Activated CD8-positive, alpha-beta T cell treated with anti-CD3 and anti-CD28 coated beads, Interleukin-2, amount 10 ng/mL, durations not matched to agents 7 days and 5 days (primary cell): ENCODE measurements at places on chromosomes 3 and 15. TPM values are rescaled to one million over a fixed set of nuclear protein-coding genes. Genes with fewer than 3 reads are reported as not detected.

Gene CCR8
- 0.94 TPM for total RNA-seq

Gene PLSCR1
- total RNA-seq, result 164 TPM

Gene GMPS
- total RNA-seq, result 109 TPM

Gene SEMA3G
- 0.21 TPM for total RNA-seq

Gene SAMD7
- total RNA-seq, result not detected

Gene BAHD1
- total RNA-seq, result 26.3 TPM

Gene TNK2
- 110 TPM for total RNA-seq

Gene HTR3E
- not detected for total RNA-seq

Gene SYNPR
- total RNA-seq, result not detected

Gene TFRC
- 282 TPM for total RNA-seq

Gene IL5RA
- not detected for total RNA-seq

- no peak for DNase-seq
Measured at GRCh38 chr3:113741086-113741485, 5.0 kb downstream of the NAA50 start.

- no peak for DNase-seq
Measured at GRCh38 chr3:148101061-148101460, 596.6 kb upstream of the AGTR1 start.

DNA sequence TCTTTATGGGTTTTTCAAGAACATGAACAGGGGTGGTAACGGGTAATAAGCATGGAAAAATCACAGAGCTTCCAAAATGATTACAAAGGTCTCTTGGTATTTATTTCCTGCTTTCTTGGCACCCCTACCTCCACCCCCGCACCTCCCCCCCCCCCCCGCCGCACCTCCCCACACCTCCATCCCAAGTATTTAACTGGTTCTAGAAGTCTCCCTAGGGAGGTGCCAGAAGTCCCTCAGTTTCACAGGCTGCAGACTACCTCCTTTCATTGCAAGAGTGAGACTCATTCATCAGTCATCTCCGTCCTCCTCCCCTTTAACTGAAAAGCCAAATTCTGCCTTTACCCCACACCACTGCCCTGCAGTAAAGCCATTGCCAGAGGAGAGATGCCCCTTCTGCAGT, 169.4 kb downstream of the ALDH1A2 start:
- DNase-seq, result no peak

- no peak for DNase-seq
Measured at GRCh38 chr3:141858312-141858711, 18.1 kb upstream of the ATP1B3 start.

DNA sequence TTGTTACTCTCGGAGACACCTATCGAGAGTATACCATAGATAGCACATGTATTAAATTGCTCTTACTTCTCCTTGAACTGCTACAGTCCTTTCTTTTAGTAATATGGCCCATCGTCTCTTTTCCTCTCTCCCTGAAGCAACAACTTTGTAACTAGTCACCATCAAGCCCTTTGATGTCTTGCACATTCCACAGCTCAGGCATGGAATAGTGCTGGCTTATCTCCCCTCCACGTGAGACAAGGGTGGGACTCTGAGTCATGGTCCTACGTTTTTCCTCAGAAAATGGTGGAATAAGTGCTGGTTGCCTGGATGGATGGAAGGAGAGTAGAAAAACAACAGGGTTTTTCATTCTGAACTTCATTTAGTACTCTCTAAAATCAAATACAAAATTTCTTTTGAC, 163.3 kb upstream of the MBNL1 start:
- DNase-seq, result no peak

GRCh38 chr3:152147748-152148147, 121.0 kb upstream of the MBNL1 start:
- DNase-seq, result no peak

- DNase-seq, result no peak
Measured at GRCh38 chr3:132134611-132135010, 99.8 kb upstream of the CPNE4 start.

GRCh38 chr3:170531657-170532335, 54.1 kb downstream of the SLC7A14 start:
- no peak for DNase-seq

- no peak for DNase-seq
Measured at GRCh38 chr15:38829086-38829485, 264.5 kb upstream of the RASGRP1 start.

- no peak for DNase-seq
Measured at GRCh38 chr15:66721954-66722353, 19.9 kb downstream of the SMAD6 start.

- DNase-seq, result no peak
Measured at GRCh38 chr3:181716966-181717365, 5.2 kb downstream of the SOX2 start.

GRCh38 chr3:193970773-193971206, 165.2 kb upstream of the HES1 start:
- DNase-seq, result no peak

DNA sequence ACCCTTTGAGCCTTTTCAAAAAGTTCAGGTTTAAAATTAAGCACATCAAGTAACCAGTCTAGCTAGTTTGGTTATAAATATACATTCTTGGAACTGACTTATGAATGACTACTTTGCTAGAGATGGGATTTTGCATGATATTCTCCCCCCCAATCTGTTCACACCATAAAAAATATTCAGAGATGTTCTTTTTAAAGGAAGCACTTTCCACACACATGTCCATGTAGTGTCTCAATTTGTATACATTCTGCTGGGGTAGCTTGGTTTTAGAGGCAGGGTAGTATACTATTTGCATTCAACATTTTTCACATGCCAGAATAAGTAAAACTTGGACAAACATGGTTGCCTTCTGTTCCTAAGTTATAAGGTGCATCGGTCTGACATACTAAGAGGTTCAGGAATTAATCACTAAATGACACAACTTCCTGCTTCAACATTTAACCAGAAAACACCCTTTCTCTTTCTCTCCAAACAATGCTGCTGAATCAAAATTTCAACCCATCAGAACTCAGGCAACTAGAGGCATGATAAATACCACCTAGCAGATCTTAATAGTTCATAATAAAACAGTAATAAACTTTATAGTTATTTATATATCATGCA, 57.0 kb downstream of the SUMF1 start:
- no peak for DNase-seq

DNA sequence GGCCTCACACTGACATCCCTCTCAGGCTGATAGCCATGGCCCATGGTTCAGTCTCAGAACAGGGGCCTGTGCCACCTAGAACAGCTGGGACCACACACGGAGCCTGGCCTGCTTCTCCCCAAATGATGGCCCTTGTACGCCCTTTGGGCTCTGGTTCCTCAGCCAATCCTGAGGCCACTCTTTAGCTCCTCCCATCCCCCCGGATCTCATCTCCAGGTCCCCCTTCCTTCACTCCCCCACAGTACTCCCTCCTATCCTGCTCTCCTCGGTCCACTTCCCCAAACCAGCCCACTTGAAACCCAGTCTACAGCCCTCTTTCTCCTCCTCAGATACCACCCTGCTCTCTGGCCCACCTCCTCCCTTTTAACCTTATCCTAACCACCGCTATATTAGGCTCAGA, 17.8 kb upstream of the ZFYVE19 start:
- DNase-seq, result no peak
